ENCODE measurements at places on chromosomes 1 and 21. TPM values are rescaled to one million over a fixed set of nuclear protein-coding genes. Genes with fewer than 3 reads are reported as not detected.

DNA sequence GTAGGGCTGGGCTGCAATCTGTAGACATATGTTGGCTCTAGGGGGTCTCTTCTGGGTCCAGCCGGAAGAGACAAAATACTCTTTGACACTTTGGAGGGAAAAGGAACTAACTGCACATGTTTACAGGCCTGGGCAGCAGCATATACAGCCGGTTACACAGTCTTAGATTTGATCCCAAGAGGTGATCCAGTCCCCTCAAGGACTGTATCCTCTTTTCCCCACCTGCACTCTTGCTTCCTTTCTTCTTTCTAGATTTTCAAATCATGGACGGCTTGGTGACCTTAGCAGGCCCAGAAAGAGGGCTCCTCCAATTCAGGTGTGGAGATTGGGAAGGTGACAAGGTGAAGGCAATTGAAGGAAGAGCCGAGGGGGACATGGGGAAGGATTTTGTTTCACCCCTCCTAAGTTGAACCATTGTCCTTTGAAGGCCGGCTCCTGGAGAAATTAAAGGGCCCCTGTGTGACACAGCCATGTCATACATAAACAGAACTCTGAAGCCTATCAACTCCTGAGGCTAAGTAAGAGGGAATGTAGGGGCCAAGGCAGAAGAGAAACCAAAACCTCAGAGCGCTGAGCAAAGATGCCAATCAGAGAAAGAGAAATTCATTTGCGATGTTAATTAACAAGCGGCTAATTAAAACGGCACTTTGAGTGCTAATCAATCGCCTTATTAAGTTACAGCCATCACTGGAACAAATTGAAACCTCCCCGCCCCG, 5.9 kb upstream of the BARHL2 start:
- DNase-seq: no peak

- DNase-seq: peak; percentile 66
Observed at GRCh38 chr1:110243574-110243973, 33.5 kb downstream of the KCNC4 start.

GRCh38 chr1:169860187-169860586, 33.5 kb downstream of the SCYL3 start:
- DNase-seq: no peak

DNA sequence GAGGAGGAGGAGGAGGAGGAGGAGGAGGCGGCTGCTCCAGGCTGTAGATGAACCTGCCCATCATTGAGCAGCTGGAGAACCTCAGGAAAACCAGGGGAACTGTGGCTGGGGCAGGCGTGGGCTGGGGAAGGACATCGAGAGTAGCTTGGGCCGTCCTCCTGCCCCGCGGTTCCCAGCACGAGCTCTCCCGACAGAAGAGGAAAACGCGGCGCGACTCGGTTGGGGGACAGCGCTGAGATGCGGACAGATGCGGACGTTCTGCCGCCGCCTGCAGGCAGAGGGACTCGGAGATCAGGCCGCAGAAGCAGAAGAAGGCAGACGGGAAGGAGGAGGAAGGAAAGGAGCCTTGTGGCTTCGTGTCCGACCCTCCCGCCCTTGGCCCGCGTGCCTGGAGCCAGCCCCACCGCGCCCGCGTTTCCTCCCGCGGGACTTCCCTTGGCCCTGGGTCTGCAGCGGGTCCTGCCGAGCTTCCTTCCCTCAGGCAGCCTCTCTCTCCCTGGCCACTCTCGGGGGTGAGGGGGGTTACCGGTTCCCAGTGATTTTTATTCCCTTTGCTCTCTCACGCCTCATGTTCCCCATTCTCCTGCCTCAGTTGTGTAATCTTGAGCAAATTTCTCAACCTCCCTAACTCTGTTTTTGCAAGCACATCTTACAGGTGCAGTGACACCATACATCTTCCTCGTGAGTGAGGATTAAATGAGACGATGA, 1.7 kb upstream of the TNFRSF9 start:
- DNase-seq: peak; percentile 65

TXNIP gene
- 834 TPM for total RNA-seq

RNF115 gene
- total RNA-seq: 18.5 TPM

DNA sequence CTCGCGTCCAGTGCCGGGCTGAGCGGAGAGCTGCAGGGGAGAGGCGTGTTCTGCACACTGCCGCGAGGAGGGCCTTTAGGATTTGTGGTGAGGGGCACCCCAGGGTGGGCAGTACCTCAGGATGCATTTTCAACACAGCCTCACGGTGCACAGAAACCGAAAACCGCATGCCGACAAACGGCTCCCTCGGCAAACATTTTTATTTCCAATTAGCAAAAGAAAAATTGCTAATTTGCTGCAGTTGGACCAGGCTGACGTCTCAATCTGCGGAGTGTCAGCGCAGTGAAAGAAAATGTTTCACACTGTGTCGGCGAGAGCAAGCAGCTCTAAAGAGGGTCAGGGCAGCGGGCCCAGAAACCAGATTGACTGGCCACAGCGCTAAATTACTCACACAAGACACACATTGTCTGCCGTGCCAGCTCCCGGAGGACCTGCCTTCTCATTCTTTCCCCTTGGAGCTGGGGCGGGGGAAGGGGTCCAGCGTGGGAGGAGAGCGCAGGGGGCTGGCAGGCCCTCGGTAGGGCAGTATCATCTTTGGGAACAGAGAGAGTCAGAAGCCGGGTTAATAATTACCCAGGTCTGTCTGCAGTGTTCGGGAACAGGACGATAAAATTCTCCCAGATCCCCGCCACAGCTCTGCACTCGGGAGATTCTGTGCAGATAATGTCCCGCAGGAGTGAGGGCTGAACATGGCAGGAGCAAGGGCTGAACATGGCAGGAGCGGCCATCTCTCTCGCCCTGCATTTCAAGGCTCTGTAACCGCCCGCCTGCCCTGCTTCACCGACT, 150.2 kb downstream of the PRDM16 start:
- peak; percentile 88 for DNase-seq

GRCh38 chr1:170162459-170163246, 16.9 kb downstream of the NTMT2 start:
- DNase-seq: peak; percentile 81

- DNase-seq: no peak
Observed at GRCh38 chr1:25145775-25146393, 86.4 kb downstream of the SYF2 start.

DNA sequence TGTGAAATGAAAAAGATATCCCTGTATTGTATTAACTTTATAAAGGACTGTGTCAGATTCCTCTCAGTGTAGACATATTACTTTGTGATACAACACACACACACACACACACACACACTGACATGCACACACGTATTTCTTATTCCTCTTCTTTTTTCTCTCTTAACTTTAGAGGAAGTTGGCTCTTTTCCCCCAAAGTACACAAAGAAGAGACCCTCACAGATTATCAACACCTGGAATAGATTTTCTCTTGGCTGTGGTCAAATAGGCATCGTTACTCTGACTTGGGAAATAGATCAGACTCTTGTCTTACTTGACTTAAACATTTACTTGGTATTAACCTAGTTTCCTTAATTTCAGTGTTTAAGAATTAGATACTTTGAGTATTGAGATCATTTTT, 792.8 kb downstream of the ADGRL2 start:
- peak; percentile 50 for DNase-seq

TMEM52 gene
- total RNA-seq: 25.6 TPM

- no peak for DNase-seq
Observed at GRCh38 chr1:182085726-182086125, 24.2 kb upstream of the ZNF648 start.

GRCh38 chr1:20119347-20119746, at the start of gene PLA2G2D:
TSS of gene PLA2G2D (minus strand) at chr1:20119536. CDS start at chr1:20119498, 38 bp downstream.
- no peak for DNase-seq

TSPAN2 gene
- total RNA-seq: 14.0 TPM

GRCh38 chr1:147745271-147745670, 15.1 kb downstream of the GJA5 start:
- no peak for DNase-seq

DNA sequence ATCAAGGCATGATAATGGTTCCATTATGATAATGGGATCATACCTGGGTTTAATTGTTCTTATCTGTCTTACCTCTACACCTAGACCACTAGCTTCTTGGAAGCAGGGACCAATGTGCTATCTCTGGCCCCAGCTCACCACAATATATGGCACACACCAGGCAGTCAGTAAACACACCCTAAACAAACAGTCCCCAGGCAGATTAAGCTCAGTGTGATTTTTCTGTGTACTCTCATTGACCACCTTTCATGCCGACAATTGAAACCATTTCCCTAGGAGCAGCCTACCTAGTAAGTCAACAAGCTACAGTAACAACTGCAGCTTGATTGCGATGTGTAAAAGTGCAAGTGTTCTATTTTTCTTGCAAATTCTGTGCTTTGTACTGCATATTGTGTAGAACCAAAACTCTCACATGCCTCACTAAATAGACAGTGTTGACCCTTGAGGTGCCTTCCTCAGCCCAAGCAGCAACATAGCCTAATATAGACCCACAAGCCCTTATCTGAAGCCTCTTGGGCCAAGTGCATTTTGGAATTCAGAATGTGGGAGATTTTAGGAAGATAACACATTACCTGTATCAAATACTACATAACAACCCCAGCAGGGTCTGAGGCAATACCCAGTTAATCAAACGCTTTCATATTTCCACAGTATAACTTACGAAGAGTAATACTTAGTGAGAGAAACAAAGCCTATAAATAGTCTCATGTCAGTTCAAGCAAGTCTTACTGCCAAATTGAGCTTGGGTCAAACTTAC, 32.0 kb downstream of the INPP5B start:
- DNase-seq: no peak

DNA sequence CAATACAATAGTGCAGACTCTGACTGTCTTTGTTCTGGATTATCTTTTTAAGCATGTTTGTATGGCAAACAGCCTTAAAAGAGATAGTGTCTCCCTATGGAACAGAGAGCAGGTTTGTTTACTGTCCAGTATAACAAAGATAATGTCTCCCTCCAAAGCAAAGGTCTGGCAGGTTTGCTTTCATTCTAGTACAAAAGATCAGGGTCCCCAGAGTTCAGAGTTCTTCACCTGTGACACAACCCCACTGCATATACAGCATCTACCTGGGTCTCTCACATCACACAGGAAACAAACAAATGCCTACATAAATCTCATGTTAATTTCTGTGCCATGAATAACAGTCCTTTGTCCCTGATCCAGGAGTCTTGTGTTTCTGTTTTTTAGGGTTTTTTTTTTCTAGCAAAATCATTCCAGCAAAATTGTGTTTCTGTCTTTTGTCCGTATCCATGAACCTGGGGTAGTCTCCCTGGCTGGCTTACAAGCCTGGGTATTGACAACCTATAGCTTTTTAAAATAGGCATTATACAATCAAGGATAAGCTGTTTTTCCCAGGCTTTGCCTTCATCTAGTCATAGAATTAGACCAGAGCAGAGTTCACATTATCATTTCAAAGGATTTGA, 89.4 kb upstream of the PTBP2 start:
- no peak for DNase-seq

GRCh38 chr1:84998642-84999280, 1.8 kb upstream of the MCOLN2 start:
- no peak for DNase-seq

GRCh38 chr1:41580021-41580420, 95.5 kb upstream of the EDN2 start:
- DNase-seq: no peak

LDLRAD1 gene
- total RNA-seq: not detected

DNA sequence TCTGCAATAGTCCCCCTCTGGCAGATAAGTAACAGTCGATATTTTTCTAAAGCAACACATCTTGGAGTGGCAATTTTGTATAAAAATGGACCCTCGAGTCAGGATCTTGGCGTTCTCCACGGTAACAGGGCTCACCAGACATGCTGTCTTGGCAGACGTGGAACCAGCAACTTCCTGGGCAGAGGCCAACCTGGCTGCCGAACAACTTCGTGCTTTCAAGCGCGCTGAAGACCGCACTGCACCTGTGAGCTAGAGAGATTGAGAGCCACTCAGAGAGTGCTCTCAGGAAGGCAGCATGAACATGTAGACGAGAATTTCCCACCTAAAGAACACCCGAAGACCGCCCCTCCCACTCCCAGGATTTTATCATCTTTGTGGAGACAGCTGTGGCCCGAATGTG, 7.3 kb downstream of the C1orf174 start:
- DNase-seq: no peak

DNA sequence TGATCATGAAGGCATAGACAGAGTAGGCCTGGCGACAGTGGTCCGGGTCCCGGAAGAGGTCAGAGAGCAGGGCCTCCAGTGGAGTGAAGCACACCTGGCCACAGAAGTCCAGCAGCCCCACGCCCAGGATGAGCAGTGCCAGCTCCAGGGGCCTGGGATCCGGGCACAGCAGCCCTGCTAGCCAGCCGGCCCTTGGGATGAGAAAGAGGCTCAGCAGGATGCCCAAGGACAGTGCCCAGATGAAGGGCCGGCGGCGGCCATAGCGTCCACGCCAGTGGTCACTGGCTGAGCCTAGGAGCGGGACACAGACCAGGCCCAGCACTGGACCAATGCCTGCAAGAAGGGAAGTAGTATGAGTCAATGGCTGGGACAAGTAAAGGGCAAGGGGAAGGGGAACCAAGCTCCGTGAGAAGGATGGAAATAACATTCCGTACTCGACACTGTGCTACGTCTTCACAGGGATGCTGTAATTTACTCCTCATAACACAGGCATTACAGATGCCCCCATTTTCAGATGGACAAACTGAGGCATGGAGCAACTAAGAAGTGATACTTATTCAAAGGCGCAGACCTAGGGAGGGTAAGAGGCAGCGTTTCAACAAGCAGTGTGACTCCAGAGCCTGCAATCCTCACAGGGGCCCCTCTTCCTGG, 16.9 kb downstream of the SLC45A3 start:
- DNase-seq: no peak

DNA sequence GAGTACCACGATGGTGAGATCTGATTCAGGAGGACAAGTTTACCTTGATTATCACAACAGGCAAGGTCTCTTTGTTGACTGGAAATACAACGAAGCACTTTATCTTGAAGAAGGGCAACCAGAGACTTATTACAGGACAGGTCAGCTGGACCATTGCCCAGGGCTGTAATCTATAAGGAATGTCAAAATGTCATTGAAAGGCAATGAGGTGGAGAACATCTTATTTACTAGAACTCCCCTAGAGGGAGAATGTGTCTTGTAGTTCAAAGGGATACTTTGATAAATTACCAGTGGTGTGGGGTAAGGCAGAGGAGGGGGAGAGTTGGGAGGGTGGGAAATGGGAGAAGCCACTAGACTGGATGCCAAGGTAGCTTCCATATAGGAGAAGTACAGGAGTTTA, 212.3 kb downstream of the NCAM2 start:
- DNase-seq: no peak

SLC25A33 gene
- total RNA-seq: 2.1 TPM

ZNF683 gene
- not detected for total RNA-seq

IL12RB2 gene
- total RNA-seq: 2.5 TPM

- no peak for DNase-seq
Observed at GRCh38 chr1:237705462-237705861, 185.3 kb downstream of the ZP4 start.

GRCh38 chr1:72075425-72075824, 206.9 kb downstream of the NEGR1 start:
- DNase-seq: no peak

- no peak for DNase-seq
Observed at GRCh38 chr1:66401244-66401643, 132.7 kb upstream of the SGIP1 start.

GRCh38 chr1:53899708-53900107, 5.7 kb downstream of the DIO1 start:
- DNase-seq: no peak
